ENCODE measurements at places on chromosomes 3 and 15. TPM values are rescaled to one million over a fixed set of nuclear protein-coding genes. Genes with fewer than 3 reads are reported as not detected.

DNA sequence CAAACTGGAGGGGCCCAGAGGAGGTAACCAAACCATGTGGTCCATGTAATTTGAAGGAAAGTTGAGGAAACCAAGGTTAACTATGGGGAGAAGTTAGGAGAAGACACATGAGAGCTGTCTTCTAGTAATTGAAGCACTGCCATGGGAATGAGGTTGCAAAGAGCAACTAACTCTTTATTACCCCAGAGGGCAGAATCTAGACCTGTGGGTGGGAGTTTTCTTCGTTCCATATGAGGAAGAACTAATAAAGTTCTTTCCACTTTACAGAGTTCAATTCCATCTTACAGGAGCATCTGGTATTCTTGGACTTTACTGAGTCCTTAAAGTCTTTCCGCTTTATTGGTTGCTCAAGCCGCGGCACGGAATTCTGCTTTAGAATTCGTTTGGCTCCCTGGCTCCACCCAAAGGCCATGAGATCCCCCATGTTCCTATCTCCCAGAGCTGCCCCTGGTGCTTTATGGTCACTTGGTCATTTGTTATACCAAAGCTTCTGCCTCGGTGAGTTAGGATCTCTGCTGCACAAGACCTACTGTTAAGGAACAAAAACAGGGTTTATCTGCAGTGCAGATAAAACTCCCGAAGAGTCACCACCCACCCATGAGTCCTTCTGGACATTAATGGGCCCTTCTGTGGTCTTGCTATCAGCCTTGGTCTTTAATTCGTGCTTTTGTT is 89.5 kb upstream of the UMPS start:
- H3K4me3 ChIP-seq = no peak overlapping the region
- no peaks in the 10 kb centered on the region for H3K27me3 ChIP-seq
- no peaks in the 10 kb centered on the region for H3K36me3 ChIP-seq
- no peak for DNase-seq
- H3K27ac ChIP-seq = no peak overlapping the region

- peak; percentile 26 for DNase-seq
- no peak overlapping the region for H3K27ac ChIP-seq
- H3K36me3 ChIP-seq = peaks cover 47% of the 10 kb centered on the region
- H3K4me1 ChIP-seq = peaks cover 73% of the 10 kb centered on the region
- no peaks in the 10 kb centered on the region for H3K27me3 ChIP-seq
- H3K4me3 ChIP-seq = no peak overlapping the region
Observed at GRCh38 chr15:77064539-77065308, 6.2 kb downstream of the TSPAN3 start.

GRCh38 chr15:25810631-25811091 is 52.5 kb downstream of the ATP10A start:
- H3K27ac ChIP-seq = no peak overlapping the region
- DNase-seq = no peak
- no peaks in the 10 kb centered on the region for H3K36me3 ChIP-seq
- H3K4me3 ChIP-seq = no peak overlapping the region

- DNase-seq = peak; percentile 78
- H3K27ac ChIP-seq = peak overlapping the region; percentile 10
- no peaks in the 10 kb centered on the region for H3K27me3 ChIP-seq
- no peaks in the 10 kb centered on the region for H3K36me3 ChIP-seq
Observed at GRCh38 chr15:57323806-57324589, 52.3 kb upstream of the CGNL1 start.

The ITIH3 gene
- 0.28 TPM for total RNA-seq

- no peaks in the 10 kb centered on the region for H3K4me1 ChIP-seq
- no peak for DNase-seq
- no peak overlapping the region for H3K27ac ChIP-seq
- H3K36me3 ChIP-seq = no peaks in the 10 kb centered on the region
Observed at GRCh38 chr3:38843898-38844297, 27.9 kb upstream of the SCN10A start.

- H3K4me3 ChIP-seq = no peak overlapping the region
- no peaks in the 10 kb centered on the region for H3K36me3 ChIP-seq
- no peaks in the 10 kb centered on the region for H3K27me3 ChIP-seq
- no peak overlapping the region for H3K27ac ChIP-seq
Observed at GRCh38 chr3:133472889-133473288, 73.0 kb downstream of the BFSP2 start.

GRCh38 chr3:67783281-67784250 is 129.2 kb upstream of the SUCLG2 start:
- H3K27ac ChIP-seq = peak overlapping the region; percentile 85
- H3K36me3 ChIP-seq = no peaks in the 10 kb centered on the region
- H3K27me3 ChIP-seq = no peaks in the 10 kb centered on the region
- H3K4me3 ChIP-seq = no peak overlapping the region
- H3K4me1 ChIP-seq = peaks cover 14% of the 10 kb centered on the region
- DNase-seq = peak; percentile 74

GRCh38 chr15:93040288-93041158 is 48.5 kb downstream of the RGMA start:
- peaks cover 28% of the 10 kb centered on the region for H3K36me3 ChIP-seq
- peaks cover 15% of the 10 kb centered on the region for H3K4me1 ChIP-seq
- H3K27me3 ChIP-seq = no peaks in the 10 kb centered on the region
- H3K4me3 ChIP-seq = no peak overlapping the region
- DNase-seq = no peak

DNA sequence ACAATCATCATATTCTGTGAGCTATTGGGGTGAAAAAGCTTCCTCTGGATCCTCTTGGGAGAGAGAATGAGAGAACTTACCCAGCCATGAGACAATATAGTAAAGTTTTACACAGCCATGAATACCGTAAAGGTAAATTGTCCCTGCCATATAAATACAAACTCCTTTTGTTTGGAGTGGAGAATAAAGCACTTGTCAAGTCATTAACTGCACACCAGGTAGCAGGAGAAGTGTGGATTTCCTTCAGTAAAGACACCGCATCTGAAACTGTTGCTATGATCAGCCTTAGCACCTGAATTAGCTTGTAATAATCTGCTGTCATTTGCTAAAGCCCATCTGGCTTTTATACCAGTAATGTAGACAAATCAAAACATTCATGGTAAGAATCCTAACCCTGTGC is 336.6 kb upstream of the SLCO3A1 start:
- H3K27me3 ChIP-seq = peaks cover 15% of the 10 kb centered on the region
- no peaks in the 10 kb centered on the region for H3K4me1 ChIP-seq
- no peak for DNase-seq
- no peaks in the 10 kb centered on the region for H3K36me3 ChIP-seq
- H3K27ac ChIP-seq = no peak overlapping the region
- H3K4me3 ChIP-seq = no peak overlapping the region

The CTDSPL gene
- 7.7 TPM for total RNA-seq

GRCh38 chr15:78220713-78221112 is 13.7 kb downstream of the ACSBG1 start:
- DNase-seq = no peak
- no peak overlapping the region for H3K27ac ChIP-seq
- H3K36me3 ChIP-seq = no peaks in the 10 kb centered on the region
- H3K4me1 ChIP-seq = no peaks in the 10 kb centered on the region
- no peak overlapping the region for H3K4me3 ChIP-seq
- H3K27me3 ChIP-seq = no peaks in the 10 kb centered on the region

All from SJCRH30 (cell line).